ENCODE measurements at places on chromosomes 4 and X. TPM values are rescaled to one million over a fixed set of nuclear protein-coding genes. Genes with fewer than 3 reads are reported as not detected.
A peak's percentile ranks its signal among the peaks of the same experiment; 100 is the strongest.

Gene CHST7
- 2.0 TPM for total RNA-seq

Gene DCX
- total RNA-seq: not detected

DNA sequence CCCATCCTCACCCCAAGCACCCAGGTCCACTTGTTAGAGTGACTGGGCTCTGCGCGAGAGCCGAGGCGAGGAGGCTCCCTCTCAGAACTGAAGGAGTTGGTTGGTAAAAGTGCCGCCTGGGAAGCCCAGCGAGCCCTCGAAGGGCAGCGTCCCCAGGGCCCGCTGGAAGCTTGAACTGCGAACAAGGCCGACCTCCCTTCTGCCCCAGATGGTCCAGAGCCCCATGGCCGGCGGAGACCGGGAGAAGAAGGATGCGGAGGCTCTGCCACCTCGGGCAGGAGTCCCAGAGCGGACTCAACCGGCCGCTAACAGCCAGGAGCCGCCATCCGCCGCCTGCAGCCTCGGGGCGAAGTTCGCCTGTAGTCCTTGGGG is 116.3 kb upstream of the TEX13C start:
- peak; percentile 3 for DNase-seq

DNA sequence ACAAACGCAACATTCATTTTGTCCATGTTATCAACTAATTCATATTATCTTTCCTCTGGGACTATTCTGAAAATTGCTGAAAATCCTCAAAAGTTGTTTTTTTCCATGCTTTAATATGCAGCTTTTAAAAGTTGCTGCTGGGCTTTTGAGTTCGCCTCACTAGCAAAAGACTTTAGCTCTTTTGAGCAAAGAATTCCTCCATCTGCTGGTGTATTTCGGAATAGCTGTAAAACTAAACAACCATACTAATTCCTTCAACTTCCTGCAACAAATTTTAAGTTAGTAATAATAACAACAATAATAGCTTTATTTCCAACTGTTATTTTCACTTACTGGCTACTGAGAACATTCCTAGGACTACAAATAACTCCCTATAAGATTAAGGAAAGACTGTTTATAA is 124.5 kb upstream of the PLAC1 start:
- no peak for DNase-seq

- DNase-seq: no peak
These were observed 305.1 kb downstream of the LDB2 start for GRCh38 chr4:16593386-16593785.

- no peak for DNase-seq
These were observed 28.3 kb upstream of the GAB1 start for GRCh38 chr4:143308377-143308776.

DNA sequence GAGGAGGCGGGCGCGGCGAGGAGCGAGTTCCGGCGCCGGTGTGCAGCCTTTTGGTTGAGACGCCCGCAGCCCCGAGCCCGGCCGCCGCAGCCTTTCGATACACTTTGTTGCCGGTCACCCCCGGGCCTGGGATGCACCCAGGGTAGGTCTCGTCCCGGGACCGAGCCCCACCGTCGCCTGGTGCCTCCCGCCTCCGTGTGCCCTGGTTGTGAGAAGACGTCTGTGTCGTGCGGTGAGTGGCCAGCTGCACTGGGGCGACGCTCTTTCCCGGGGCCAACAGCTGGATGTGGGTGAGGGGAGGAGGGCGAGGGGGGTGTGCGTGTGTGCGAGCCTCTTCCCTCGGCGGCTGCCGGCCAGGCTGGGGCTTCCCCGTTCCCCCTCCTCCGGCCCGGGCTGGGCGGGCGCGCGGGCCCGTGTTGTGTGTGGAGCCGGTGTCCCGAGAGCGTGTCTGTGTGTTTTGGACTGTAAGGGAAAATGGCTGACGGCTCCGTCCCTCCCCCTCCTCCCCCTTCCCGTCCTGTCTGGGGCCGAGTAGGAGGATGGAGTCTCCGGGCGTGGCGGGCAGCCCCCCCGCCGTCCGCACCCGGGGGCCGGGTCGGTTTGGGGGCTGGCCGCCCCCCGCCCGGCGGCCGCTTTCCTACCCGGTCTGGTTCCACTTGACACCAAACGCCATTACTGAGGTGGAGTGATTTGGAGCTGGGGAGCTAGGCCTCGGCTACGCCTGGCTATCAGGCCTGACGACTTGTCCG is 807 bp downstream of the USP9X start:
- DNase-seq: peak; percentile 64

- no peak for DNase-seq
These were observed 38.6 kb downstream of the TMEM150C start for GRCh38 chr4:82523179-82523578.

- DNase-seq: no peak
These were observed 88.8 kb downstream of the DCLK2 start for GRCh38 chr4:150167054-150167453.
